ENCODE measurements at places on chromosomes 16 and 17.

DNA sequence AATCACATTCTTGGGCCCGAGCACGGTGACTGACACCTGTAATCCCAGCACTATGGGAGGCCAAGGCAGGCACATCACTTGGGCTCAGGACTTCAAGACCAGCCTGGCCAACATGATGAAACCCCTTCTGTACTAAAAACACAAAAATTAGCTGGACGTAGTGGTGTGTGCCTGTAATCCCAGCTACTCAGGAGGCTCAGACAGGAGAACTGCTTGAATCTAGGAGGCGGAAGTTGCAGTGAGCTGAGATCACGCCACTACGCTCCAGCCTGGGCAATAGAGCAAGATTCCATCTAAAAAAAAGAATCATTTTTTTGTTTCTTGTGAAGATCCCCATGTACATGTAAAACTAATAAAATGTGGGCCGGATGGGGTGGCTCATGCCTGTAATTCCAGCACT is 53.1 kb upstream of the ATF7IP2 start:
- DNase-seq, result no peak

GRCh38 chr17:18262641-18263040 is 2.2 kb downstream of the MIEF2 start:
- no peak for DNase-seq

DNA sequence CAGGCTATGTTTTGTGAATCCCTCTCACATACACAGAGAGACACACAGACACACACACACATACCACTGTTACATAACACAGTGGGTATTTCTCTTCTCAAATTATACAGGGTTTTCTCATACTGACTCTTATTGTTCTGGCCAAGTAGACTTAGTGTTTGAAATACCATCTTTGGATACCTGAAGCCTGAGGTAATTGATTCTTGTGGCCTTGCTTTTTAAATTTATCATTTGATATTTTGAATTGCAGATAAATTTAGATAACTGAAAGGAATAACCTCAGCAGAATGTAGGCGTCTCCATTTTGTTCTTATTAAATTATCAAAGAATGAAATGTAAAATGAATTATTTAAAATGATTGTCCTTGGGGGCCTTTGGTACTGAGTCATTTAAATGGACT is 223.8 kb downstream of the LGALS9B start:
- DNase-seq, result no peak

DNA sequence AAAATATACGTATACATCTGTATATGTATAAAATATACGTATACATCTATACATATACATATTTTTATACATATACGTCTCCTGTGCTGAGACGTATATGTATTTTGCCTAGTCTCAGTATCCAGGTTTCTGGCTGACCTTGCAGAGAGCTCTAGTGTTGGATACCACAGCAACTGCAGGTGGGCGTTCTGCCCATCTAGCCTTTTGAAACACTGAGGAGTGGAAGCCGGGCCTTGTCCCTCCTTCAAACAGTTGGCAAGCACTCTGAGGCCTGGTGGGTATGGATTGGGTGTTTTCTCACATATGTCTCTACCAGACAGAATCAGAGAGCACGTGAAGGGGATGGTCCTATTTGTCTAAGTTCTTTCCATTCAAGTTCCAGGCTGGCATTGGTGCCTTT is 39.4 kb upstream of the MRC2 start:
- no peak for DNase-seq

- no peak for DNase-seq
Observed at GRCh38 chr17:31532081-31532480, 140.6 kb downstream of the RAB11FIP4 start.

DNA sequence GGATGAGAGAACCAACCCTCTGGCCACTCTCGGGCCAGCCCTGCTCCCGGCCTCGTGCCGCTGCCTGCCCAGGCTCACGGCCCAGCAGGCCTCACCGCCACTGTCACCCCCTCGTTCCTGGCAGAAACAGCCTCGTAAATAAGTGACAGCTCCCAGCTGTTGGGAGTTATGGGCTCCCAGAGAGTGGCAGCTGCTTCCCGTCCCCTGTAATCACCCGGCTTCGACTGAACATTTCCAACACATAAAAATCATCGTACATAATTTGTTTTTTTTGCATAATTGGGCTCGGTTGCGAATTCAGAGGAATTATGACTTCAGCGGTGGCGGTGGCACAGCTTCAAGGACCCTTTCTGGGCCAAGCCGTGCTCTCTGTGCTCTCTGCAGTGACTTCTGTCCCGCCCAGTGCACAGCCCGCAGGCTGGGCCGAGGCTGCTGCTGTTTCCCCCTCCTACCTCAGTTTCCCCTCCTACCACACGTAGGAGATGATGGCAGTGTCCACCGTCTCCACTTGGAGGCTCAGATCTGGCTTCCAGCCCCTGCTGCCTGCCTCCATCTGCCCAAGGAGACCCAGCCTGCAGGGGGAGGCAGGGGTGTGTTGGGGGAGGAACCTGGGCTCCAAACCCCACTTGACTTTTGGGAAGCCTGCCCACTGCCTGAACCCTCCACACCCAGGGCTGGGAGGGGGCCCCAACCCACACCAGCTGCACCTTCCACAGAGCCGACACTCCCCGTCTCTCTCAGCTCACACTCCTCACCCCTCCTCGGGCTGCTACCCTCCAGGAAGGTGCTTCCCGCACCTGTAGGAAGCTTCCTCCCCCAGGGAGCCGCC is 84.9 kb downstream of the RTN4RL1 start:
- DNase-seq, result no peak

GRCh38 chr16:24037335-24037734 is 201.6 kb downstream of the PRKCB start:
- DNase-seq, result no peak

DNA sequence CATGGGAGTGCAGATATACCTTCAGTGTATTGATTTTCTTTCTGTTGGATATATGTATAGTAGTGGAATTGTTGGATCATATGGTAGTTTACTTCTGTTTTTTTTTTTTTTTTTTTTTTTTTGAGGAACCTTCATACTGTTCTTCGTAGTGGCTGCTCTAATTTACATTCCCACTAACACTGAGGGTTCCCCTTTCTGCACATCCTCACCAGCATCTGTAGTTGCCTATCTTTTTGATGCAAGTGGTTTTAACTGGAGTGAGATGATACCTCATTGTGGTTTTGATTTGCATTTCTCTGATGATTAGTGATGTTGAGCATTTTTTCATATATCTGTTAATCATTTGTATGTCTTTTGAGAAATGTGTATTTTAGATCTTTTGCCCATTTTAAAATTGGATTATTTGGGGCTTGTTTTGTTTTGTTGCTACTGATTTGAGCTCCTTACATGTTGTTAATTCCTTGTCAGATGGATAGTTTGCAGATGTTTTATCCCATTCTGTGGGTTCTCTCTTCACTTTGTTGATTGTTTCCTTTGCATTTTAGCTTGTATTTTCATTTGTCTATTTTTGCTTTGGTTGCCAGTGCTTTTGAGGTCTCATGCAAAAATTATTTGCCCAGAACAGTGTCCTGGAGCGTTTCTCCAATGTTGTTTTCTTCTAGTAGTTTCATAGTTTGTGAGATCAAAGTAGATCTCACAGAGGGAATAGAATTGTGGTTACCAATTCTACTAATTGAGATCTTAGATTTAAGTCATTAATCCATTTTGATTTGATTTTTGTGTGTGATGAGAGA is 25.0 kb upstream of the BCAS3 start:
- no peak for DNase-seq

DNA sequence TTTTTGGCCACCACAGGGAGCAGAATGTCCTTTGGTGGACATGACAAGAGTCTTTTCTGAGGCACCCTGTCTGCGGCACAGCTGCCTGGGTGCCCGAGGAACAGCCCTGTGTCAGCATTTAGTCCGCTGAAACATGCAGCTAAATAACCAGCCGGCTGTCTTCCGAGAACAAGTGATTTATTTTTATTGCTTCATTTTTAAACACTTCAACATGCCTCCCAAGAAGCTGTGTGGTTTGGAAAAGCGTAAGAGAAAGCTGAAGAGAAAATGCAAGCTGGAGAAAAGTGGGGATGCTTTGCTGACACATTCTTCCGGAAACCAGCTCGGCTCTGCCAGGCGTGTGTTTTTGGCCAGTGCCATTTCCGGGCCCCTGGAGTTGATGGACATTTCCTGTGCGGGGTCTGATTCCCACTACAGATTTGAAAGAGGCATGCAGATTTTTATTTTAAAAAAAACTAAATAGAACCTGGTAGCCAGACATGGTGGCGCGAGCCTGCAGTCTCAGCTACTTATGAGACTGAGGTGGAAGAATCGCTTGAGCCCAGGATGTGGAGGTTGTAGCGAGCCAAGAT is 94.7 kb downstream of the SEC14L1 start:
- no peak for DNase-seq

- DNase-seq, result no peak
Observed at GRCh38 chr17:42562388-42563142, 617 bp downstream of the COASY start.

GRCh38 chr17:68612209-68612922 is 11.2 kb upstream of the FAM20A start:
- no peak for DNase-seq

GRCh38 chr16:27387724-27388123 is 14.2 kb upstream of the IL21R start:
- DNase-seq, result no peak

- no peak for DNase-seq
Observed at GRCh38 chr17:52681480-52681879, 523.0 kb upstream of the CA10 start.

GRCh38 chr17:20302246-20302917 is 165.0 kb downstream of the LGALS9B start:
- no peak for DNase-seq

- DNase-seq, result peak; percentile 32
Observed at GRCh38 chr16:21684199-21684598, 20.4 kb downstream of the OTOA start.

GRCh38 chr16:87832137-87832527 is 37.2 kb downstream of the SLC7A5 start:
- no peak for DNase-seq

GRCh38 chr17:4007346-4008081 is 43.3 kb upstream of the ATP2A3 start:
- no peak for DNase-seq

- no peak for DNase-seq
Observed at GRCh38 chr16:54176376-54176901, 110.1 kb downstream of the IRX3 start.

DNA sequence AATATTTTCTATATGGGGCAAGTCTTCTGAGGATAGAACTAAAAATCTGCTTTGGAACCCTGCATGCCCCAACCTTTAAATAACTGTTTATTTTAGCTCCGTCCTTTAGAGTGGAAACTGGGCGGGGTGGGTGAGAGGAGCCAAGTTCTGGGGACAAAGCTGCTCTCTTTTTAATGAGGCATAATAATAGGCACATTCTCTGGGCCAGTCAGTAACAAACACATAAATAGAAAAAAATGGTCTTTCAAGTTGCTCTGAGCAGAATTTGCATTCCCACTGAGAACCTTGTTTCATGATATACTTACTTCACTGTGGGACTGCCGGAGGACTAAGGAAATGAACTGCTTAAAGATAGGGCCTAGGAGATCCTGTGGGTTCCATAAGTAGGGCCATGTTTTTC is 51.5 kb downstream of the KNOP1 start:
- DNase-seq, result no peak

DNA sequence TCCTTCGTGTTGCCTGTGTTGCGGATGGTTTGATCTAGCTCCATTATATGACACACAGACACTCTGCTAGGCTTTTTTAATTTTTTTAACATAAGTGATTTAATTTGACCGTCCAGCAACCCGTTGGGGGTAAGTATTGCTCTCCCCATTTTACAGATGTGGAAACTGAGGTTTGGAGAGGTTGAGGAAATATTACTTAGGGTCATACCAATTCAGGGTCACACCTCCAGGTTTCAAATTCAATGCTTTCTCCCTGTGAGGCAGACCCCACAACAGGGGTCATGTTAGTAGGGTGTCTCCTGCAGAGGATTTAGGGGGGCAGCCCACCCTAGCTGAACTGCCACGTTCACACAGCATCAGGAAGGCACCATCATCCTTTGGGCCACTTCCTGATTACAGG is 179.4 kb downstream of the COPRS start:
- DNase-seq, result no peak

DNA sequence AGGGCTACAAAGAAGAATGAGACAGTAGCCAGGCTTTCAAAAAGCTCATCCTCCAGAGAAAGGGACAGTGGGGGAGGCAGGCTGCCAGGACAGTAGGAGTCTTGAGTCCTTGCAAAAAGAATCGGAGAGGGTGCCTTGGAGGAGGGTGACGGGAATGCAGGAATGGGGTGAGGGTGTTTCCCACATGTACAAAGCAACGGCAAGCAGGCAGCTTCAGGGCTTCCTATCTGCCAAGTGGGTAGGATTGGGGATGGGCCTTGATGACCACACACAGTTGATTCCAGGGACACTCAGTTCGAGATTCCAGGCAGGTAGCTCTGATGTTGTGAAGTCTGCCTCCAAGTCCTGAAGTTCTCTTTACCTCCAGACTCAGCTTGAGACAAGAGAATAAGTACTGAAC is 54.4 kb downstream of the C17orf67 start:
- no peak for DNase-seq

DNA sequence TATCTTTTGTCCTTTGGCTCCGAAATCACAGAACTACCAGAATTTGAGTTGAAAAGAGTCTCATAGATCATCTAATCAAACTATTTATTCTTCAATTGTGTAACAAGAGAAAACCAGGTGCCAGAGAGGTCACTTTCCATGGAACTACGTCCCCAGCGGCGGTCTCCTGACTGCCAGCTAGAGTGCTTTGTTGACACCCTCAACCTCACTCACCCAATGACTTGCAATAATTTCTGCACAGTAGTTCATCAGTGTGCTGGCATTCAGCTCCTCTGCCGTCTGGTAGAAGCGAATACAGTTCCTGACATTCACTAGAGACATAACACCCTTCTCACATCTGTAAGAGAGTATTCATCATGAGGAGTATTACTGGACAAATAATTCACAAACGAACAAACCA is 54.2 kb downstream of the ANKFY1 start:
- no peak for DNase-seq

DNA sequence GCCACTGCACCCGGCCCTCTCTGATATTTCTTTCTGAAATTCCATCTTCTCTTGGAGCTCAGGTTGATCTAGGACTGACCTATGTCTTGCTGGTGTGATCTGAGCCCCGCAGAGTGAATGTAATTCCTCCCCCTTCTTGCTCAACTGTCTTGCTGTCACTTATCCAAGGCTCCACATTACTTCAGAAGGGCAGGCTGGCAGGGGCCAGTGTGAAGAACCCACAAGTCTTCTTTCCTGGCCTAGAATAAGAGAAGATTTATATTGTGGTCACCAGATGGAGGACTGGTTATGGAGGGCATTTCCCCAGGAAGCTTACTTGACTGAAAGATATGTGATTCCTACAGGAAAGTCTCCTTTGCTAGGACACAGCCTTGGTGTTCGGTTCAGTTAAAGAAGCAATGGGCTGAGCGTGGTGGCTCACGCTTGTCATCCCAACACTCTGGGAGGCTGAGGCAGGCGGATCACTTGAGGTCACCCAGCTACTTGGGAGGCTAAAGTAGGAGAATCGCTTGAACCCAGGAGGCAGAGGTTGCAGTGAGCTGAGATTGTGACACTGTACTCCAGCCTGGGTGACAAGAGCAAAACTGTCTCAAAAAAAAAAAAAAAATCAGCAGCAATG is 13.4 kb downstream of the ITGAL start:
- no peak for DNase-seq

DNA sequence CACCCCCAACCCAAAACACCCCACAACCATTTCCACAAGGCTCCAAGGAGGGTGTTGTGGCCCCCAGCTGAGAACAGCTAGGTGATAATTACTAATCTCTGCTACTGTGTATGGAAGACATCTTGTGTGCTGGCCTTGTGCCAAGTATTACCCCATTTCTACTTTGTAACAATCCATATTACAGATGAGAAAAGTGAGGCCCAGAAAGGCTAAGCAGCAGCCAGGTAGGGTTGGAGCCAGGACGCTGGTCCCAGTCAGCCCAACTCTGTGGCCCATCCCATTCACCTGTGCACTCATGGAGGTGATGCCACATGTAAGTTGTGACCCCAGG is 12.4 kb upstream of the PEMT start:
- no peak for DNase-seq
